ENCODE measurements at places on chromosomes 16 and 17.

GRCh38 chr16:12295395-12295794 is 318.9 kb downstream of the SNX29 start:
- no peak for DNase-seq

- no peak for DNase-seq
These were observed at the start of gene LAT for GRCh38 chr16:28984619-28985135. TSS of gene LAT (plus strand) at chr16:28985052. CDS start at chr16:28985418, 366 bp downstream.

DNA sequence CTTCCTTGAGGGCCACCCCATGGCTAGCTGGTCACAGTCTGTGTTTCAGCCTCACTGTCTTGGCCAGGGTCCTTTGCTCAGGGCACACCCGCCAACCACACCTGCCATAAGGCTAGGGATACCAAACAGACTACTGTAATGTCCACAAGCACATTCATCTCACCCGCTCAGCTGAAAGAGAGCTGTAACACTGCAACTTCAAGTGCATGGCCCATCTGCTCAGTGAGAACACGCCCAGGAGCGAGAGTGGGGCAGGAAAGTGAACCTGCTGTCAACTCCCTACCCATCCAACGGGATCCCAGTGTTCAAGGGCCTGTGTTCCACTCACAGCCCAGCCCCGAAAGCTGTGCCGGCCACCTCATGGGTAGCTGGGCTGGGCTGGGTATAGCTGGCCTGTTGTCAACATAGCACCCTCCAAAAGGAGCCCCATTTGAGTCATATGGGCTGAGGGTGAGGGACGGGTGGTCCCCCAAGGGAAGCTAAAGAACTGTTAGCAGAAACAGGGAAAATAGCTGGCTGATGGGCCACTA is 55.7 kb downstream of the SCNN1B start:
- DNase-seq: no peak

GRCh38 chr16:66365651-66366050 is 840 bp upstream of the CDH5 start:
- DNase-seq: no peak

DNA sequence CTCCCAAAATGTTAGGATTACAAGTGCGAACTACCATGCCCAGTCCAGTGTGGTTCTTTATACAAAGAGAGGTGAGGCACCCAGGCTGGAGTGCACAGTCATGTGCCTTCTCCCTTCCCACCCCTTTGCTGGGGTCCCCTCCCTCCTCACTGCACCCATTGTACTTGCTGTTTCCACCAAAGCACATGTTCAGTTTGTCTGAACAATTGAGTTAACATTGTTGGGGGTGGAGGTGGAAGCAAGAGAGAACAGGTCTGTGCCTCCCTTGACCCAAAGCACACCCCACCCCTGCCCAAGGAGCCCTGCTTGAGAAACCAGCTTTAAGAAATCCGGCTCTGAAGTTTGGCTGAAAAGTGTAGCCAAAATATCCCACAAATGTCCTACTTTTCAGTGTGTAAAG is 142.3 kb upstream of the CDH5 start:
- DNase-seq: no peak

DNA sequence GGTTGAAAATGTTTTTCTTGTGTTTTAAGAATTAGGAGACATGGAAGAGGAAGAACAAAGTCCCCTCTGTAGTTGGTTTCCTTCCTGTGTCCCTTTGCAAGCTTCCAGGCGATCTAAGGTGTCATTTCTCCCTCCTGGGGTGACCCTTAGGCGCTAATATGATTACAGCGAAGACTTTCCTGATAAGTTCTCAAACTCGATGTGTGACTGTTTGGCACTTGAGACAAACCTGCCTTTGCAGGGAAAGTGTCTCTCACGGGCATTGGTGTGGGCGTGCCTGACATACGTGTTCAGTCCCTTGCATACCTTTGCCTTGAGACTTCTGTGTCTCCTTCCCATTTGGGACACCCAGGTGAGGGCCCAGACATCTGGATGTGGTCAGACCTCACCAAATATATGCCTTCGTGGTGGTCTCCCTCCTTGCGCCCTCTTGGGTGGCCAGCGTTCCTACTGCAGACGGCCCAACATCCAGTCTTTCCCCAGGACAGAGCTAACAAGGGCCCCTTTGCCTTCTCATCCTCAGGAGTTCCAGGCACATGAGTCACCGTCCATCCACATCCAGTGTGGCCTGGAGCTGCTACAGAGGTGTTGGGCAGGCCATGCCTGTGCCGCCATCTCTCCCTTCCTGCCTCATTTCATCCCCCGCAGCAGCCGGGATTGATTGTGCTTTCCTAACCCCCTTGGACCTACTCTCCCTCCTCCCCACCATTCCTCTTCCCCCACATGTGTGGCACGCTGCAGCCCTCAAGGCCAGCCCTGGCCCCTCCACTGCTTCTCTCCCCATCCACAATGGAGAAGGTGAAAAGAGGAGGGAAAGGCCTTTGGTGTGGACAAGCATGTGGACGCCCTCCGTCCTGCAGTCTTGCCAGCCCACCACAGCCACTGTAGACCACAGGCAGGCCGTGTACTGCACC is 3.1 kb upstream of the JPT2 start:
- DNase-seq: no peak

DNA sequence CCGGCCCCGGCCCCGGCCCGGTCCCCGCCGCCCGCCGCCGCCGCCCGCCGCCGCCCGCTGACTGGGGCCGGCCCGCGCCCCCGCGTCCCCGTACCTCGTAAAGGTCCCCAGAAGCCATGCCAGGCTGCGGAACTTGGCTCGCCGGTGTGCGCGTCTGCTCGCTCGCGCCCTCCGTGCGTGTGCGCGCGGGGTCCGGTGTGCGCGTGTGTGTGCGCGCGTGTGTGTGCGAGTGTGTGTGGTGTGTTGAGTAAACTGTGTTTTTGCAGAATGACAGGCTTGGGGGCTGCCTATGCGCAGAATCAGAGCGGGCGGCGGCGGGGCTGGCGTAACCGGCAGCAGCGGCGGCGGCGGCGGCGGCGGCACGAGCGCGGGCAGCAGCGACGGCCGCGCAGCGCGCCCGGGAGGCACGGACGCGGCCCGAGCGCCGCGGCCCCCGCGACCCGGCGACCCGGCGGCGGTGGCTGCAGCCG is 307 bp downstream of the CDYL2 start:
- peak; percentile 61 for DNase-seq

- no peak for DNase-seq
These were observed 9.0 kb upstream of the CRHR1 start for GRCh38 chr17:45775148-45775547.

DNA sequence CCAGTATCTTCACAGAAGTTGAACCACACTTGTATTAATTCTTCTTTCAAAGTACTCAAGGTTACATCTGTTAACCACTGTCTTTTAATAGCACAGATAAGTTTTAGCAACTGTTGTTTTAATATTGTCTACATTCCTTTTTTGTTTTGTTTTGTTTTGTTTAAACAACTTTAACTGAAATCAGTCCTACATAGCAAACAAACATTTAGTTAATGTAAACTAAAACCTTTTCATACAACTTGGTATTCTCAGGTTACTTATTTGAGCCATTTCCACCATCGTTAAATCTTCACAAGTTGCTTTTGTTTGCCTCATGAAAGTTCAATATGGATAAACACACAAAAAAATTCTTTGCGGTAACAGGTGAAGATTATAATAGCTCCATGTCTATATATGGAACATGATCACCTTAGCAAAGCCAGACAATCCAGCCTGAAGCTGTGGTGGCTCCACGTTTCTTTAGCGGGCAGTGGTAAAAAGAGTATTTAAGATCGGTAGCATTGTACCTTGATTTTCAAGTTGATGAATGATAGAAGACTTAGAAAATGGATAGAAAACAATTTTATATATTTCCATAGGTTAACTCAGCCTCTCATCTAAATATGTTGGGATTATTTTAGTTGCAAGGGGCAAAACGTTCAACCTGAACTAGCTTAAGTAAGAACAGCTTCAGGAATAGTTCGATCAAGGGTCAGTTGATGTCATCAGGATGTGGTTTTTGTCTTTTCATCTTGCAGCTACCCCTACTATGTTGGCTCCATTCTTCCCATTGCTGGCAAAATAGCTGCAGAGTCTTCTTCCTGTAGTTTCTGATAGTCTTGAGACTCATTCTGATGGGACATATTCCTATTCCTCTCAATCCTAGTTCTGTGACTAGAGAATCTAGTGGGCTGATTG is 182.8 kb downstream of the FTO start:
- DNase-seq: no peak

GRCh38 chr17:5699814-5700213 is 115.5 kb upstream of the NLRP1 start:
- DNase-seq: no peak

DNA sequence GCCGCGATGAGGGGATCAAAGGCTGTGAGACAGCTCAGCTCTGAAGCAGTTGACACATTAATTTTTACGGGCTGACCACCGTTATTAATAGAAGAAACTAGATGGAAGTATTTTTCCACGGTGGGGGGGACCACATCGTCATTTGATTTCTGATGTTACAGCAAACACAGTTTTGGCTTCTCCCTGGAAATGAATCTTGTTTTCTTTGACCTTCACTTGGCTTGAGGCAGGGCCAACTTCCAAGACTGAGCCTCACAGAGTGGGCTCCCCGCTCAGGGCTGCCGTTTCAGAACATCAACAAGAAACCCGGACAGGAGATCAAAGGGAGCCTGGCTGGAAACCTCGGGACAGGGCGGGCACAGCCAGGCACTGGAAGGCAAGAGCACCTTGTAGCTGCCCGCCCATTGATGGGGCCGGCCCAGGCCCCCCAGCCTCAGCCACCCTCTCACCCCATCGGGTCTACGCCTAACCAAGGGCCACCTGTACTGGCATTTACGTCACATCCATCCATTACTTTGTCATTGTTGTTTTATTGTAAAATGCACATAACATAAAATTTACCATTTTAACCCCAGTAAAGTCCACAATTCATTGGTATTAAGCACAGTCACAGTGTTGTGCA is 124.6 kb downstream of the C16orf95 start:
- no peak for DNase-seq

- no peak for DNase-seq
These were observed 118.1 kb upstream of the CACNG3 start for GRCh38 chr16:24138024-24138423.
